ENCODE measurements at places on chromosomes 1 and 21.

- DNase-seq = peak; percentile 27
These were observed 47.5 kb upstream of the FOXO6 start for GRCh38 chr1:41313661-41314131.

GRCh38 chr1:211606332-211606913 is 27.5 kb upstream of the SLC30A1 start:
- no peak for DNase-seq

- no peak for DNase-seq
These were observed 1.7 kb upstream of the DUSP10 start for GRCh38 chr1:221743416-221744208.

GRCh38 chr1:28457678-28458077 is 48.2 kb upstream of the RCC1 start:
- DNase-seq = no peak

- no peak for DNase-seq
These were observed 9.9 kb downstream of the OBSCN start for GRCh38 chr1:228217551-228218344.

DNA sequence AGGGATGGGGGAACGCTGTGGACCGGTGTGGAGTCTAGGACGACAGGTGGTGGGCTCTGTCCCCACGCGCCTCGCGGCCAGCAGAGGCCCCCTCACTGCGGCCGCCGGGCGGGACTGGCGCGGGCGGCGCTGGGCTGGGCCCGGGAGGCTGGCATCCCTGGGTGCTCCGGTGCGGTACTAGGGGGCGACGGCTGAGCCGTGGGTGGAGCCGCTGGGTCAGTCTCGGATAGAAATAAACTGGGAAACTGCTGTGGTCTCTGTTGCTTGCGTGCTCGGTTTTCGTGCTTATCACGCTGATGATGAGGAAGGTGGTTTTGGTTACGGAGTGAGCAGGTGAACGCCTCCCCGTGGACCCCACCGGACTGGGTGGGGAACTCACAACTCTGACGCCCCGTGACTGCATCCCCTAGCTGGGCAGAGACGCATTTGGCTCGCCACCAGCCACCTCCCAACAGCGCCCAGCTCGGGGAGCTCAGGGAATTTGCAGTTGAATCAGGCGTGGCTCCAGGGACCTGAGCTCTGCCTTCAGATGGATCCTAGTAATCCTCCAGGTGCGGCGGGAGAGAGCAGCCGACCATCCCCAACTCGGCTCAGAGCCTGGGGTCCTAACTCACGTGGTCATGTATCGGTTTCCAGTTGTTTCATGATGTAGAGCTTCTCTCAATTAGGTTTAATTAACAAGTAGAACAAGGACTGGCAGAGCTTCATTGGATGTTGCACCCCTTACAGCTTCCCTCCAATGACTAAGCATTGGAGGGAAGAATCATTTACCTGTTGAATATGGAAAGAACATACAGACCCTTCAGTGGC is 32.1 kb downstream of the HSD17B7 start:
- DNase-seq = peak; percentile 45

GRCh38 chr1:192491804-192492554 is 83.6 kb upstream of the RGS1 start:
- peak; percentile 14 for DNase-seq

GRCh38 chr1:54328066-54328636 is 78.0 kb downstream of the SSBP3 start:
- no peak for DNase-seq

DNA sequence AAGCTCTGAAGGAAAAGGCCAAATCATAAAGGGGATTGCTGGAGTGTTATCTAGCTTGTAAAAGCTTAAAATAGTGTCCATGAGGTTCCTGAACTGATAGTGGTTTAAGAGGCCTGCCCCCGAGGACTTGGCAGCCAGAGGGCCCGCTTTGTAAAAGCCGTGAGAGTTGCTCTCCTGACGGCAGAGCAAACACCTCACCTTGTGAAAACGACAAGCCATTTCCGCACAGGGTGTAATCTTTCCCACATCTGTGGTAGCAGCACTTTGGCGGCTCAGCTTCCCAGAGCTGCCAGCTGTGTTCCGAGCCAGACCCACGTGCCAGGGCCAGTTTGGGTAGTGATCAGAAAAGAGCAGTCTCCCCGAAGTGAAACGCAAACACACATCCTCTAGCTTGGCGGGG is 37.0 kb downstream of the SERBP1 start:
- DNase-seq = no peak

DNA sequence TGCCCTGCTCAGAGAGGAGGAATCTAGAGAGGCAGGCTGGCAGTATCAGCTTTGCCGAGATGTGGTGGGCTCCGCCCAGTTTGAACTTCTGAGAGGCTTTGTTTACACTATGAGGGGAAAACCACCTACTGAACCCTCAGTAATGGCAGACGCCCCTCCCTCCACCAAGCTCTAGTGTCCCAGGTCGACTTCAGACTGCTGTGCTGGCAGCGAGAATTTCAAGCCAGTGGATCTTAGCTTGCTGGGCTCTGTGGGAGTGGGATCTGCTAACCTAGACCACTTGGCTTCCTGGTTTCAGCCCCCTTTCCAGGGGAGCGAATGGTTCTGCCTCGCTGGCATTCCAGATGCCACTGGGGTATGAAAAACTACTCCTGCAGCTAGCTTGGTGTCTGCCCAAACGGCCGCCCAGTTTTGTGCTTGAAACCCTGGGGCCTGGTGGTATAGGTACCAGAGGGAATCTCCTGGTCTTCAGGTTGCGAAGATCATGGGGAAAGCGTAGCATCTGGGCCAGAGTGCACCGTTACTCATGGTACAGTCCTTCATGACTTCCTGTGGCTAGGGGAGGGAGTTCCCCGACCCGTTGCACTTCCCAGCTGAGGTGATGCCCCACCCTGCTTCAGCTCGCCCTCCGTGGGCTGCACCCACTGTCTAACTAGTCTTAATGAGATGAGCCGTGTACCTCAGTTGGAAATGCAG is 43.6 kb downstream of the C21orf91 start:
- no peak for DNase-seq

GRCh38 chr1:175808573-175808972 is 65.2 kb upstream of the TNR start:
- no peak for DNase-seq

- DNase-seq = no peak
These were observed 81.8 kb upstream of the SLC44A3 start for GRCh38 chr1:94738371-94738770.

Data from AG08396 (cell line).